ENCODE measurements at places on chromosomes 7 and 10.

DNA sequence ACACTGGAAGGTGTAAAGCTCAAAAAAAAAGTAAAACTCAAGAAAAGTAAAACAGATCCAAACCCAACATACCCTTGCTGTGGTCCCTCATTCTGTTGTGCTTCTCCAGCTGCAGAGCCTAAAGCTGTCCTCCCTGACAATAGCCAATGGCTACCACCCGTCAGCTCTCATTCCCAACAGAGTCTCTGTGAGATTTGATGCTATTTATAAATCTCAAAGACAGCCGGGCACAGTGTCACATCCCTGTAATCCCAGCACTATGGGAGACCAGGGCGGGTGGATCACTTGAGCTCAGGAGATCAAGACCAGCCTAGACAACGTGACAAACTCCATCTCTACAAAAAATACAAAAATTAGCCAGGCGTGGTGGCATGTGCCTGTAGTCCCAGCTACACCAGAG lies 116.0 kb downstream of the KMT2E start:
- no peak for DNase-seq

DNA sequence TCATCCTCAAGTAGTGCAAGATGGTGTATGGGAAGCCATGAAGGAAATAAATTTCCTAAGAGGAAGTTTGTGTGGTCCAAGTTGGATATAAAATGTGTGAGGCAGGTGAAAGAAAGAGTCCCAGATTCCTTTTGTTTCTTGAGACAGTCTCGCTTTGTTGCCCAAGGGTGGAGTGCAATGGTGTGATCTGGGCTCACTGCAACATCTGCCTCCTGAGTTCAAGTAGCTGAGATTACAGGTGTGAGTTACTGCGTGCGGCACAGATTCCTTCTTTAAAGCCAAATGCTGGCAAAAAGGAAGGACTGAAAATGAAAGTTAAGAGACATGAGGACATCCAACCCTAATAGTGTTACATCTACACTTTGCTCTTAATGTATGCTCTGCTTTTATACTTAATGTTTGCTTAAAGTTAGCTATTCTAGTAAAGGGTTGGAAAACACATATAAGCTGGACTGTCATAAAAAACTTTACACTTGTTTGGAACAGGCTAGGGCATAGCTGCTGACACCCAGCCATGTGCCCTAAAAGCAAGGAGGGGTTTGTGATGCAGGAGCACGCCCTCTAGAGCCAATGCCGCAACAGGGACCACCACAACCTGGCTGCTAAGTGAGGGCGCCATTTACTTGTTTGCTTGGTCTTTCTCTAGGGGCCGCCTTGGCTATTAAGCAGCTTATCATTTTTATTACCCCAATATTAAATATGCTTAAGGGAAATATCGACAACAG lies 34.5 kb downstream of the CLEC2L start:
- peak; percentile 26 for DNase-seq

DNA sequence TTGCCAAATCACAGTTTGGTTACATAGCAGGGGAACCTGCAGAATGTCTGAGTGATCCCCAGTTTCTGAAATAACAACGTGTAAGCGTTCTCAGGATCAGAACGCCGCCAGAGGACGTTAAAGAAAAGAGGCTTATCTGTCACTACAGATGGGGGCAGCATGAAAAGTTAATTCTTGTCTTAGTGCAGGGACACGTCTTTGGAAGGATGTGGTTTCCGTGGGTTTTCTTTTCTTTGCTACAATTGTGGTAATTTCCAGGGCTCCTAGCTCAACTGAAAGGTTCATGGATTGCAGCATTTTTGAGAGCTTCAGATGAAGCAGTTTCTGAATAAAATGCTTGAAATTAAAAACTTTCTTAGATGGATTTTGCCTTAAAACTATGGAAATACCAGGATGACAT lies 106.6 kb downstream of the PRKCQ start:
- no peak for DNase-seq

- DNase-seq: peak; percentile 69
Measured at GRCh38 chr10:71582019-71582418, 137.6 kb downstream of the C10orf105 start.

- DNase-seq: peak; percentile 68
Measured at GRCh38 chr7:107725138-107725740, 18.7 kb upstream of the CBLL1 start.

- peak; percentile 40 for DNase-seq
Measured at GRCh38 chr10:50063100-50063499, 4.7 kb upstream of the WASHC2A start.

GRCh38 chr7:45717537-45718235 lies 143.5 kb downstream of the ADCY1 start:
- no peak for DNase-seq

GRCh38 chr7:132655131-132655727 lies 79.0 kb upstream of the PLXNA4 start:
- peak; percentile 36 for DNase-seq

- DNase-seq: no peak
Measured at GRCh38 chr10:132207536-132208461, 21.1 kb downstream of the DPYSL4 start.

- no peak for DNase-seq
Measured at GRCh38 chr10:90849956-90850749, 7.7 kb downstream of the HTR7 start.

GRCh38 chr10:29811751-29812427 lies 177.1 kb upstream of the SVIL start:
- no peak for DNase-seq

DNA sequence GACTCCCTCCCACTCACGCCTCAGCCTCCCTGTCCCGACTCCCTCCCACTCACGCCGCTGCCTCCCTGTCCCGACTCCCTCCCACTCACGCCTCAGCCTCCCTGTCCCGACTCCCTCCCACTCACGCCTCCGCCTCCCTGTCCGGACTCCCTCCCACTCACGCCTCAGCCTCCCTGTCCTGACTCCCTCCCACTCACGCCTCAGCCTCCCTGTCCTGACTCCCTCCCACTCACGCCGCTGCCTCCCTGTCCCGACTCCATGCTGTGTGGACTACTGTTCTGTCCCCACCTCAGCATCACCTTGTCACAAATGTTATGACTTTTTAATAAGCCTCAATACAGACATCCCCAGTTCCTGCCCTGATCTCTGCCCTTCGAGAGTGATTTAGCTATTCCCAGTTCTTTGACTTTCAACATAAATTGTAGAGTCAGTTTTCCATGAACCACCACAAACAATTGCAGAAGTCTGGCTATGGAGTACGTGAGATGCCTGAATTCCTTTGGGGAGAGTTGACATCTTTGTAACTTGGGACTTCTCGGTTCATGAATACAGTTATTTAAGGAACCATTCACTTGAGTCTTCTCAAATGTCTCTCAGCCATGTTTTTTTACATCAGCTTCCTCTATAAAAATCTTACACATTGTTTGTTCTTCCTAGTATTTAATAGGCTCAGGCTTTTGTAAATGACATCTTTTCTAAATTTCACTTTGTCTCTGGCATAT lies 71.9 kb downstream of the FOXL3 start:
- no peak for DNase-seq

- DNase-seq: no peak
Measured at GRCh38 chr10:104875561-104875960, 234.5 kb downstream of the SORCS3 start.

DNA sequence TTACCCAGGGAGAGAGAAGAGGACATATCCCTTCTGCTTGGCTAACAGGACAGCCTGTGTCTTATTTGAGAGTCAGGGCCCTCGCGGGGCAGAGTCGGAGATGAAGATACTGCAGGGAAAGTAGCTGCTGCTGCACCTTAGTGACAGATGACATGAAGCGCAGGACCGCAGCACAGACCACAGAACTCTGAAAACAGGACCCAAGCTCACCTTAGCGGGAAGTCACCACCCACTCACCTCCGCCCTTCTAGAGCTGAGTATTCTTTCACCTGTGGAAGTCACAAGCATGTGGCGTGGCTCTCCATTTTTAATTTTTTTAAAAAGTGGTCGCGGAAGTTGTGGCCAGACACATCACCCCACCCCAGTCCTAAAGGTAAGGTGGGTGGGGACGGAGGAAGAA lies 191.4 kb downstream of the FAM107B start:
- no peak for DNase-seq

DNA sequence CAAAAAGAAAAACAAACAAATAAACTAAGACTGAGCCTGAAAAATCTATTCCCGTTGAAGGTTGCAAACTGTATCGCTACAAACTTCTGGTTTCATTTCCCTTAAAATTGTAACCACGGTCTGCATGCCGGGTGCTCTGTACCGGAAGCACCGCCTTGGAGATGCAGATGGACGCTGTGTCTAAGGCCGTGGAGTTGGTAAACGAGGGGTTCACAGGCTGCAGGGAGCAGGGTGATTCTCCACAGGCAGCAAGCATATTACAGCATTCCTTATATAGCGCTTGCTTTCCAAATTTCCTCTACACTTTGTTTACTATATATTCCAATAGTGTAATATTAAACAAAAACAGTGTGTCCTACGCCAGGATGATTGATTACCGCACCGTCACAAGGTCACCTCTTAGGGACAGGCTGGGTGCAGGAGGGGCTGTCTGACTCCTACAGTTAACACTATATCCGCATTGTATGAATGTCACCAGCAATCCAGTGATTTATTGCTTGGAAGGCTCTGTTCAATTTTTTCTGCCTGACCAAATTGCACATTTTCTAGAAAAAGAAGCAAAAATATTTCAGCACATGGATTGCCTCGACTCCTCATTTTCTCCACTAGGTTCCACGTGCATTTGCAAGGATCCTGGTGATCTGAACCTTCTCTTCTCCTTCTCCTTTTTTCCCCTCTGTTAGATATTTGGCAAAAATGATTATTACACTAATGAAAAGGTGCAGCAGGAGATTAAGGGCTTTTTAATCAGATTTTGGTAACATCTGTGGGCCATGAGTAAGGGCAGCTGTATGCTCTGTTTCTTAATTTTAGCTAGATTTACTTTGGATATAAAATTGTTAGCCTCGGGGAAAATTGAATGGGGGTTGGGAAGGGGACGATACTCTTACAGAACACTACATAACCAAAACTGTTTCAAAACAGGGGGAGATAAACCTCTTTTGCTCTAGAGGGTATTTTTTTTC lies 325.8 kb upstream of the MGMT start:
- no peak for DNase-seq

- DNase-seq: no peak
Measured at GRCh38 chr10:78775891-78776290, 292.9 kb upstream of the ZMIZ1 start.

- DNase-seq: no peak
Measured at GRCh38 chr10:69240455-69240854, 20.3 kb downstream of the HKDC1 start.

DNA sequence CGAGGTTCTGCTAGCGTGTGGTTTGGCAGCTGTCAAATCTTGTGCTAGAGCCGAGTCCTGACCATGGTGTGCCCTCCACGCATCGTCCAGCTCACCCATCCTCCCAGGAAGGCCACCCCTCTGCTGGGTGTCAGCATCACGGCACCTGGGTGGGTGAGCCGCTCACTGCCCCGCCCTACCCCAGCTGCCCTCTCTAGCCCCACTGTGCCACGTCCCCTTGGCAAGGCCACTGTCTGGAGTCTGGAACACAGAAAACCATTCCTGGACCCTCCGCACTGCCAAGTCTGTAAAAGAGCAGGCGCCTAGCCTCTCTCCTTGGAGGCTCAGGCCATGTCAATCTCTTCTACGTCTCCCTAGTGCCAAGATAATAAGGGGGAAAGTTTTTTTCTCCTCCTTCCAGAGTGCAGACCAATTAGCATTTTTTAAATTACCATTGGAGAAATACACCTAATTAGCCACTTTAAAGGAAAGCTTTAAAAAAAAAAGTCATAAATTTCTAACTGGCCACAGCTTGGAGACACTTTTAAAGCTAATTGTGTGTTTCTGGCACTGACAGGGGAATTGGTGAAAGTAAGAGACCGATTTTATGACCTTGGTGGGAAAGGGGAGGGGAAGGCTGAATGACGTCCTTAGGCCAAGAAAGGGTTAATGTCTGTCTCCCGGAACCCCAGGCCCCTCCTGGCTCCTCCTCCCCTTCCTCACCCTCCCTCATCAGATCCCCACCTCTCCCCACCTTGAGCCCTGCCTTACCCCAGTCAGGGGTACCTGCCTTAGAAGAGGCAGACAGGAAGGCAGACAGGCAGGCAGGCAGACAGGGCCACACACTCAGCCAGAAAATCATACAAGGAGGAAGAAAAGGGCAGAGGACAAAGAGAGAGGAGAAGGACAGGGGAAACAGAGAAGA lies 151.2 kb downstream of the PLXNA4 start:
- DNase-seq: no peak
